ENCODE measurements at places on chromosomes 12 and 14.

DNA sequence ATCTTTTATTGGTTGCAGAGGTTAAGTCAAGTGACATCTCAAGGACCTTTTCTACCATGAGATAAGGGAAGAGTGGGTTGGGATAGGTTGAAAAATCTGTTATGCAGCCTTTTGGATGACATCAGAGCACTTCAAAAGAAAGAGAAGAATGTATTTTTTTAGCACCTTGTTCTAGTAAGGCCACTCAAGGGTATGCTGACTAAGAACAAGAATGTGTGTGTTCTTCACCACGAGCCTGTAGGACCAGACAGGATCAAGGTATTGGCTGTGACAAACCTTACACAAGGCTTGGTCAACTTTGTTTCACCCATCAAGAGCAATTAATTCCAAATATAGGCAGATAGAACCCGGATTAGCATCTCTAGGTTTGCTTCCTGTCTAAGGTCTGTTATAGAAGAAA lies 142.5 kb downstream of the SAMD4A start:
- no peak for DNase-seq

DNA sequence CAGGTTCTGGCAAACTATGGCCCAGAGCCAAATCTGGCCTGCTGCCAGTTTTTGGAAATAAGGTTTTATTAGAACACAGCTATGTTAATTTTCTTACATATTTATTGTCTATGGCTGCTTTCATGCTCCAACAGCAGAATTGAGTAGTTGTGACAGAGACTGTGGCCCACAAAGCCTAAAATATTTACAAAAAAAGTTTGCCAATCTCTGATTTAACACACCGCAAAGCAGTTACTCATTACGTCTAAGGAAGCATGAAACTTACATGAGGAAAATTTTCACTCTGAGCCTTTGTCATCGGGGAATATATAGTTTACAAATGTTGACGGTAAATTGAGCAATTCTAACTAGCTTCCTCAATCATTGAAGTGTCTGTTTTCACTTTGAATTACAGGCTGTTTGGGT lies 96.5 kb downstream of the UNC79 start:
- no peak for DNase-seq

DNA sequence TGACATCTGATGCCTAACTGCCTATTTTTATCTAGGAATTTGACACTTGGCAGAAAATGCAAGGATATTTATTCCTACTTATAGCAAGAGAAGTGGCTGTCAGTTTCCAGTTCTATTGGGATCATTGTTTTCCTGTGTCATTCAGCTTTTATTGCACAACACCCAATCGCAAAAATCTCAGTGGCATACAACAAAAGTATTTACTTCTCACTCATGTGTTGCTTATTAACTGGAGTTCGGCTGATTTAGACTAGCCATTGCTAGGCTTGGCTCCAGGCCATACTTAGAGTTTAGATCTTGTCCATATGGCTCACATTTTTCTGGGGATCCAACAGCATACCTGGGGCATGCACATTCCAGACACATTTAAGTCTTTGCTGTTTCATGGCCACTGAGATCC lies 218.6 kb upstream of the SYT1 start:
- DNase-seq = no peak

- DNase-seq = no peak
These were observed 84.7 kb upstream of the FLRT2 start for GRCh38 chr14:85445151-85445795.

GRCh38 chr14:60226298-60226697 lies 22.7 kb upstream of the PPM1A start:
- no peak for DNase-seq

GRCh38 chr12:13288937-13289652 lies 92.6 kb downstream of the EMP1 start:
- peak; percentile 37 for DNase-seq

DNA sequence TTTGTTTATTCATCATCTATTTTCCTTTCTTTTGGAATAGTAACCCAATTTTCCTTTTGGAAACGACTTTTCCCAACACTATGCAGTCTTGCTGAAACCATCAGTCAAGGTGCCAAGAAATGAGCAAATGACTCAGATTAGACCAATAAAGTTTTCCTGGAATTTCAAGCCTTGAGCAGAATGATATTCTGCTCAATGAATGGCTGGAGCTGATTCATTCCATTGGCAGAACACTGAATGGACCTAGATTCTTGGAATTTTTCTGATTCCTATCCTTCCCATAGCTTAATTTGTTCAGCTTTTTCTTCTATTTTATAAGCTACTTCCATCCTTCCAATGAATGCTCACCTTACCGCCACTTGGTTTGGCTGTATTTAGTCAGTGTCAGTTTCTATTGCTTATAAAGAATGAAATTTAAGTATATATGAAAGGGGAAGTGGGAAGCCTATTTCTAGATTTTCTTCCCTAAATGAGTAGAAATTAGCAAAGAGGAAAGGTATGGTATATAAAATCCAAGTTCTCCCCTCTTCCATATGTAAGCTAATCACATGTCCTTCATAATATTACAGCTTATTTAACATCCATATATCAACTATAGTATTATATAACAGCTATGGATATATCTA lies 89.0 kb downstream of the C14orf39 start:
- peak; percentile 46 for DNase-seq

DNA sequence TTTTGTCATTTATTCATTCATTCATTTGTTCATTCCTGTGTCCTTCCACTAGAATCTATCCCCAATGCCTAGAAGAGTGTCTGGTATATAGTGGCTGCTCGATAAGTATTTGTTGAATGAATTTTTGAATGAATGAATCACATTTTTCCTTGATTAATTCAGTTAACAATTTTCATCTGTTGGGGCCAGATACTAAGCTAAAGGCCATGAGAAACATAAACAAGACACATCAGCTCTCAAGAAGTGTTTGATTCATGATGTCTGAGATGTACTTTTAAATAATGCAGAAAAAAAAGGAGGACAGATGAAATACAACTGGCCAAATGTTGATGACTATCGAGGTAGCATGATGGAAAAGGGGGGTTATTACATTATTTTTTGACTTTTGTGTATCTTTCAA lies 48.1 kb upstream of the TMED10 start:
- no peak for DNase-seq

GRCh38 chr12:80655751-80656150 lies 51.7 kb upstream of the MYF6 start:
- no peak for DNase-seq

- no peak for DNase-seq
These were observed 1155.2 kb downstream of the TMEM121 start for GRCh38 chr14:106681568-106681967.

GRCh38 chr14:70027785-70028428 lies 148.7 kb downstream of the SMOC1 start:
- peak; percentile 93 for DNase-seq

DNA sequence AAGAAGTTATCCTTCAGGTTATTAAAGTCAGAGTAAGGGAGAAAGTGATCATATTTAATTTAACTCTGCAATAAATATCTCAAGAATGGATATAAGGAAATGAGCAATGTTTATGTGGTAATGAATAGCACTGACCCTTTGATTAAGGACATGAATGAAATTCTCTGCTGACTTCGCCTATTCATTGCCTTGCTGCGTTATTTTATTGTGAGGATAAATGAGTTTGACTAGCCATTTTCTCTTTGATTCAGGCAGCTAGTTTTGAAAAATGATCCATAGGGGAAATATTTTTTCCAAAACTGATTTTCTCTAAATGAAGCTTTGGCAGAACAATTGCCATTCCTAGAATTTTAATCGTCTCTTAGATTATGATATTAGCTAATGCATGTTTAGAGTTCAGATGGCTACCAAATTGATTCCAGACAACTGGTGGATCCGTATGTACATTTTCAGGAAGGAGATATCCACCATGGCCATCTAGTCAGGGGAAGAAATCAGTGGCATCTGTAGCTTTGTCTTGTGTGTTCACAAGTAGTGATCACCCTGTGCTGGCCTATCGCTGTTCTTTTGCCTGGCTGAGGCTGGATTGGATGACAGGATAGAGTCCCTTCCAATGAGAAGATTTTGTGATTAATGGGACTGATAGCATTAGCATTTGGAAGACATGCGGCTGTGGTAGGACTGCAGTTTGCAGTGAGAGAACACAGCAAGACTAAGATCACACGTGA lies 302.3 kb upstream of the RGS6 start:
- no peak for DNase-seq

GRCh38 chr14:55645145-55645544 lies 65.1 kb downstream of the KTN1 start:
- DNase-seq = no peak

GRCh38 chr14:50762001-50762930 lies 68.7 kb downstream of the NIN start:
- DNase-seq = no peak

- DNase-seq = no peak
These were observed 80.8 kb upstream of the AMIGO2 start for GRCh38 chr12:47160316-47161244.

GRCh38 chr12:4991801-4992200 lies 51.9 kb upstream of the KCNA5 start:
- DNase-seq = no peak

- DNase-seq = peak; percentile 78
These were observed 25.5 kb upstream of the DTX1 start for GRCh38 chr12:113030875-113031525.

DNA sequence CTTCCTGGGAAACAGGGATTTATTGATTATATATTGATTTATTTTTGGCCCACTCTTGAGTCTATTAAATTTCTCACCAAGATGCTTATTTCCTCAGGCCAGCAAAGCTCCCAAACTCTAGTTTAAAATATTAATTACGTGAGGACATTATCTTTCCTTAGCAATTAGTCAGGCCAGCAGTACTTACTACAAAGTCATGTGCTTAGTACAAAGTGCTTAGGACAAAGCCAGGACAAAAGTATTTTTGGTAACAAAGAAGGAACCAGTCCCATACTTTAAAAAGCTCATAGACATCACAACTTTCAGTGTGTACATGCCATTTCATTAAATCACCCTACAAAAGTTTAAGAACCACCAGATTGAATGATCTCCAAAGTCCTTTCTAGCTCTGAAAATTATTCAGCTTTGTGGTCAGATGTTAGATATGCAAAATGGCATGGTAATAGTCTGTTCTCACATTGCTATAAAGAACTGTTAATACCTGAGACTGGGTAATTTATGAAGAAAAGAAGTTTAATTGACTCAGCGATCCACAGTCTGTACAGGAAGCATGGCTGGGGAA lies 94.7 kb upstream of the PWP1 start:
- no peak for DNase-seq

DNA sequence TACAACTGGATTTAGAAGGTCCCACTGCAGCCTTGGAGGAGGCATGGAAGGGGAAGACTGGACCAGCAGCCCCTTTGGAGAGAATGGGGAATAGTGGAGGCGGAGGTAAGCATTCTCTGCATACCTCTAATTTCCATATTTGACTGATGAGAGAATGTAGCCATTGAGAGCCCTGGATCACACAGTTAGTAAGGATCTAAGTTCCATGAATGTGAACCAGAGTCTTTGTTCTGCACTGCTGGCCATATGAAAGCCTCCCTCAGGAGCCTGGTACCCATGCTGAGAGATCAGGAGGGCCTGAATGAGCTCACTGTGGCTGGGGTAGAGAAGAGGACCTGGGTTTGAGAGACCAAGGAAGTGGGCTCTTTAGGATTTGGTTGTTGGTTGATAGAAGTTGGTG lies 192.1 kb downstream of the TMEM132C start:
- no peak for DNase-seq

GRCh38 chr12:127489061-127489460 lies 777.9 kb upstream of the TMEM132C start:
- DNase-seq = no peak

DNA sequence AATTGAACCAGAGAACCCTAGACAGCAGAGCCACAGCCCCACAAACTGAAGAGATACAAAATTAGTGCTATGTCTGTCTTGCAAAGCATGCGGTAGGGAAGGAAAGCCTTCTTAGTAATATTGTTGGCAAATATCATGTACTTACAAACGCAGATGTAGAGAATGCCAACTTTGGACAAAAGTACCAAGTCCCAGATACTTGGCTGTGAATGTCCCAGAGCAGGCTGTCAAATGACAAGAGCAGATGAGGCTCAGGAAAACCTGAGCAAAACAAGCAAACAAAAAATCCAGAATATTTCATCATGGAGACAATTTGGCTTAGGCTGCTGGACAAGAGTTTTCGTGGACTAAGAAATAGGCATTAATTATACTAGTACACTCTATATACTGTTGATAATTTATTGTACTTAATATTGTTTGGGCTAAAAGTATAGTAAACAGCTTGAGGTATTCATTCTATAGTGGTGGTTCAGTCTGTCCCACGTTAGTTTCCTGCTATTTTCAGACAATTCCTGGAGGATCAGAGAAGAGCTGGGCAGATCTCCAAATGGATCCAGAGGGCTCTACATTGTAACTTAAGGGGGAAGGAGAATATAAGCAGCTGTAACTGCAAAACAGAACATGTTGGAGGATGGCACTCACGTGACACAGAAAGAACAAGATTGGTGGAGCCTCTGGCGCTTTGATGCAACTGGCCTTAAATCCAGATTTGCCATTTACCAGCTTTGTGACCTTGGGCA lies 329.8 kb downstream of the ATP23 start:
- DNase-seq = no peak

DNA sequence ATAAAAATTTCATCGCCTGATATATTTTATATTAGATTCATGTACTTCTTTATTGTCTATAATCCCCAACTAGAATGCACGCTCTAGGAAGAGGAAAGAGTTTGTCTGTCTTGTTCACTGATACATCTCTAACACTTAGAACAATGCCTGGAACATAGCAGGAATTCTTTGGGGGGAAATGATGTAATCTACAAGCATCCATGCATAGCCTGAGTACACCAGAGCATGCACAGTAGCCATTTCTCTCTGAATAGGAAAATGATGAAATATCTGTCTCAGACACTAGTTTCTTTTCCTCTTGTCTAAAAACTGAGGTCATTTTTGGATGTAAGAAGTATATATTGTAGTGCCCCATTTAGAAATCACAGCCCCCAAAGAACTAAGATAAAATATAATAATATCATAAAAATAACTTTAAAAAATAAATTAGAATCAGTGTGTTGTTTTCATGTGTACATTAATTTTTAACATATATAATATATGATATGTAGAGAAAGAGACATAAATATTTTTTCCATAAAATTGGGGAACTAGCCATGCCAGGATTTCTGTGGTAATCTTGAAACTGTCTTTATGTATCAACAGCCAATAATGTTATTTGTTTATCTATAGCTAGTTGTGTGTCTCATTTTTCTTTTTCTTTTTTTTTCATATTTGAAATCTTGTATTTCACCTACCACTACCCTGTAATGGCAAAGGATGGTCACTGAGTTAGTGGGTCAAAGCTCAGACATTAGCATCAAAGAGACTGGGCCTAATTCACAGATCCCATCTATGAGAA lies 155.6 kb upstream of the TMCC3 start:
- no peak for DNase-seq
